Nasal cavity respiratory epithelium epithelial cell of viscerocranial mucosa (primary cell): ENCODE measurements at places on chromosomes 4 and X. TPM values are rescaled to one million over a fixed set of nuclear protein-coding genes. Genes with fewer than 3 reads are reported as not detected.

CDS1 gene
- 29.7 and 35.7 TPM in 2 replicates for total RNA-seq

DKK2 gene
- not detected in 2 replicates for total RNA-seq

PNCK gene
- total RNA-seq: 0.34 and 2.5 TPM in 2 replicates

PCDH10 gene
- under 0.01 TPM in 2 replicates for total RNA-seq

MTM1 gene
- 20.1 and 21.2 TPM in 2 replicates for total RNA-seq

TLR10 gene
- under 0.01 TPM in 1 of 2 replicates, not detected in the other for total RNA-seq

PHEX gene
- total RNA-seq: 1.7 and 3.4 TPM in 2 replicates

SERPINA7 gene
- total RNA-seq: not detected in 2 replicates

TMSB15A gene
- total RNA-seq: not detected in 2 replicates

CD38 gene
- 0.14 TPM in 1 of 2 replicates, not detected in the other for total RNA-seq

CHRNA9 gene
- under 0.01 and 0.14 TPM in 2 replicates for total RNA-seq

HAUS7 gene
- total RNA-seq: 8.0 and 8.2 TPM in 2 replicates

CENPVL1 gene
- not detected in 2 replicates for total RNA-seq

VGLL1 gene
- total RNA-seq: 1.7 and 2.2 TPM in 2 replicates

MTNR1A gene
- under 0.01 and 0.07 TPM in 2 replicates for total RNA-seq

YY2 gene
- 0.68 and 5.4 TPM in 2 replicates for total RNA-seq

GLOD5 gene
- total RNA-seq: not detected in 2 replicates

MYOZ2 gene
- not detected in 2 replicates for total RNA-seq

SCD5 gene
- 7.5 and 47.6 TPM in 2 replicates for total RNA-seq

ARMCX1 gene
- total RNA-seq: 10.3 and 13.0 TPM in 2 replicates

DMRTC1 gene
- not detected in 2 replicates for total RNA-seq

PGAM4 gene
- not detected in 2 replicates for total RNA-seq

AKAP14 gene
- total RNA-seq: not detected in 2 replicates

RENBP gene
- 1.0 and 3.6 TPM in 2 replicates for total RNA-seq

FGF13 gene
- total RNA-seq: 2.4 and 3.0 TPM in 2 replicates

OTC gene
- total RNA-seq: not detected in 2 replicates

PDCL2 gene
- 0.07 and 0.34 TPM in 2 replicates for total RNA-seq

HTN1 gene
- not detected in 2 replicates for total RNA-seq

TGIF2LX gene
- total RNA-seq: not detected in 2 replicates

LDOC1 gene
- 1.4 and 7.4 TPM in 2 replicates for total RNA-seq

NPY5R gene
- total RNA-seq: not detected in 2 replicates

TMEM35A gene
- total RNA-seq: 0.14 TPM in 1 of 2 replicates, not detected in the other

ZDHHC15 gene
- not detected in 2 replicates for total RNA-seq

CABS1 gene
- not detected in 2 replicates for total RNA-seq

CTAG2 gene
- not detected in 2 replicates for total RNA-seq

GIMD1 gene
- not detected in 2 replicates for total RNA-seq

HPGDS gene
- total RNA-seq: not detected in 2 replicates

SLC34A2 gene
- under 0.01 and 4.1 TPM in 2 replicates for total RNA-seq

CLDN22 gene
- not detected in 2 replicates for total RNA-seq

BEX1 gene
- total RNA-seq: not detected in 2 replicates
